Stimulated activated CD4-positive, alpha-beta T cell treated with anti-CD3 and anti-CD28 coated beads, Interleukin-12 subunit alpha, Interleukin-12 subunit beta, amount 100 ng/mL, for 24 hours (primary cell): ENCODE measurements at places on chromosomes 4 and X.

DNA sequence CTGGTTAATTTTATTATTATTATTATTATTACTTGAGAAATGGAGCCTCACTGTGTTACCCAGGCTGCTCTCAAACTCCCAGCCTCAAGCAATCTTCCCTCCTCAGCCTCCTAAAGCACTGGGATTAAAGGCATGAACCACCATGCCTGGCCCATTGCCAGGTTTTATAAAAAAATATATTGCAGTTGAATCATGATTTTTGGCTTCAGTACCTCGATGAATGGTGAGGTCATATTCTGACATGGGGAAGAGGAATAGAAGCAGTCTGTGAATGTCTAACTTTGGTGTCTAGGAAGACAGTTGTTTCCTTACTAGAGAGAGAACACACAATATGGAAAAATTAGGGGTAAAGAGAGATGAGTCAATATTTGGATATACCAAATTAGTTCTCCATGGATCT, 32.0 kb downstream of the CCSER1 start:
- DNase-seq = no peak

DNA sequence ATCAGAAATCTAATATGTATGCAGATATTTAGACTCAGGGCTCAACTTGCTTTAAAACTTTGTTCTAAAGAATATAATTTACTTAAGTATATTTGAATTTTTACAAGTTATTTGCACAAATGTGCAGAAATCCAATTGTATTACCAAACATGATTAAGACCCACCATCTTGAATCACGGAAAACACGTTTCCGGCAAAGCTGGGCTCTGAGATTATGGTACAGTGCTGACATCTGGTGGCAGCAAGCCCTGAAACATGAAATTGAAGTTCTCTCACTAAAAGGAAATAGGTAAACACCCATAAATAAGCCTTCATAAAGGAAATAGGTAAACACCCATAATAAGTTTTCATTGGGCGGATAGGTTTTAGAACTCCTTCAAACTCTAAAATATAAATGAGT, 98.3 kb upstream of the MAOA start:
- peak; percentile 39 for DNase-seq

- no peak for DNase-seq
These were observed 118.8 kb downstream of the ZNF827 start for GRCh38 chr4:145819853-145820181.

GRCh38 chr4:26611885-26612284, 28.0 kb downstream of the TBC1D19 start:
- DNase-seq = no peak

- no peak for DNase-seq
These were observed 75.4 kb upstream of the FAT1 start for GRCh38 chr4:186798951-186799659.

DNA sequence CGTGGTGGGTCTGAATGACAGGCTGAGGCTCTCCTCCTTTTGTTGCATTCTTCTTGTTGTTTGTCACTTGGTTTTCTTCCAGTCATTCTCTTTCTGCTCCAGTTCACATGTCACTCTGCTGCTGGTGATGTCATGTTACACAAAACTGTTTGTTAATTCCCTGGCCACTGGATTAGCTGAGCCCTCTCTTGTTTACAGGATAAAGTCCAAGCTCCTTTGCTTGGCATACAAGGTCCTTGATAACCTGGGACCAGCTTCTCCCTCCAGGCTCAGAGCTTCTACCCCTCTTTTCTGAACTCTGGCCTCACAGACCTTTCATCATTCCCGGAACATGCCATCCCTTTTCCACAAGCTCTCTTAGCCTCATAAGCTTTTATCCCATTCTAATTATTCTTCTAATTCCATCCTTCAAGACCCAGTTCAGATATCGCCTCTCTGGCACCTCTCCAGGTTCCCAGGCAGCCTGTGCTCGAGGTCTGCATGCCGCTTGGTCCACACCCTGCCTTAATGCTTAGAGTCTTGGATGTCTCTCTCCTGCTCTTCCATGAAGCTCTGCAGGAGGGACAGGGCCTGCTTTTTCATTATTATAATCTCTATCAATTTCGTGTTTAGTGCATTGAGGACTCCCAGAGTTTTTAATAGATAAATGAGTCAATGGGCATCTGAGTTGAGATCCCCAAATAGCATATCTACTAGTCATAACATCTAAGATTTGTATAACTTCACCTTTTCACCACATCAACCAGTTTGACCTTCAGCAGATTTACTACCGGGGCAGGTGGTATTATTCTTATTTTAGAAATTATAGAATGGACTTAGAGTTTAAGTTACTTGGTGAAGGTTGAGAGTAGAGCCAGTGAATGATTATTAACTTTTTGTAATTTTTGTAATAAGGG, 98.7 kb downstream of the TMEM131L start:
- no peak for DNase-seq

- DNase-seq = no peak
These were observed 28.5 kb upstream of the FGF5 start for GRCh38 chr4:80237992-80238391.

GRCh38 chr4:104860238-104861123, 286.2 kb upstream of the TET2 start:
- peak; percentile 30 for DNase-seq

GRCh38 chr4:23911675-23912455, 22.0 kb upstream of the PPARGC1A start:
- DNase-seq = no peak

DNA sequence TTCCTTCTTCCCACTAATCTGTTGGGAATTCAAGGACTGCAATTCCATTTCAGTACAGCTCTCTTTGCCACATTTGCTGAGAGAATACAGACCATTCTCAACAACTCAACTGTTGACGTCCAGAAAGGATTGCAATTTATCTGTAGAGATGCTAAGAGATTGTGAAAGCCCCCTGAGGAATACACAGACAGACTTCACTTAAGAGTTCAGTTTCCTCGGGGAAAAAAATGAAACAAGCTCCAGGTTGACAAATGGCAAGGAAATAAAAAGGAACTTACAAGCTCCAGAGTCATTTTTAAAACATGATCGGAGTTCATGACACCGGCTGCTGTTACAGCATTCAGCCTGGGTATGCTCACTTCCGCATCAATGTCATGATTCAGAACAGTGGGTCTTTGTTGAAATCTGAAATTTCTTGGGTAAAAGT, 13.8 kb downstream of the TLR10 start:
- no peak for DNase-seq

DNA sequence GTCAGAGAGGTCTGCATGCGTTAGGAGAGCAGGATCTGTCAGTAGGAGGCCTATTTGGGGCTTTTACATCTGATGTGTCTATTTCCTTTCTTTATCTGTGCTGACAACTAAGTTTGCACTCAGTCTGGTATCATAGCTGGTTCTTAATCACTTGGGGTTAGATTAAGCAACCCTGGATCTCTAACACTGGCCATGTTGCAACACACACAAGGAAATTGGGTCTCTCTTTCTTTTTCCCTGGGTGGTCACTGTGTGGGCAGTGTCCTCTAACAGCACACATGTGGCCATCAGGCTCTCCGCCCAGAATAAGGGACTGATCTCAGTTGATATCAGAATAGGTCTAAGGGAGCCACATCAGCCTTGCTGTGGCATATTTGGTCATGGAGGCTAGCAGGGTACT, 38.9 kb downstream of the IGFBP7 start:
- DNase-seq = no peak

DNA sequence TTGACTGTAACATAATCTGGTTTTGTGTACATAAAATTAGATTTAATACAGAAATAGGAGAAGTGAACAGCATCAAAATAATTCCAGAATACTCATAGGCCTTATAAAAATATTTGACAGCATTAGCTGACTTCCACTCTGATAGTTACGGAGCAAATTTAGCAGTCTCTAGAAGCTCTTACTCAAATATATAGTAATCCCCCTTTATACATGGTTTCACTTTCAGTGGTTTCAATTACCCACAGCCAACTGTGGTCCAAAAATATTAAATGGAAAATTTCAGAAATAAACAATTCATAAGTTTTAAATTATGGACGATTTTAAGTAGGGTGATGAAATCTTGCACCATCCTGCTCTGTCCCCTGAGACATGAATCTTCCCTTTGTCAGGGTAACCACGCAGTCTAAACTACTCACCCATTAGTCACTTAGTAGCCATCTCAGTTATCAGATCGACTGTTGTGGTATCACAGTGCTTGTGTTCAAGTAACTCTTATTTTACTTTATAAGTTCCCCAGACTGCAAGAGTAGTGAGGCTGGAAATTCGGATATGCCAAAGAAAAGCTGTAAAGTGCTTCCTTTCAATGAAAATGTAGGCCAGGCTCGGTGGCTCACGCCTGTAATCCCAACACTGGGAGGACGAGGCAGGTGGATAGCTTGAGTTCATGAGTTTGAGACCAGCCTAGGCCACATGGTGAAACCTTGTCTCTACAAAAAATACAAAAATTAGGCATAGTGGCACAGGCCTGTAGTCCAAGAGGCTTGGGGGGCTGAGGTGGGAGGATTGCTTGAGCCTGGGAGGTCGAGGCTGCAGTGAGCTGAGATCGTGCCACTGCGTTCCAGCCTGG, 17.2 kb upstream of the RTL9 start:
- no peak for DNase-seq

DNA sequence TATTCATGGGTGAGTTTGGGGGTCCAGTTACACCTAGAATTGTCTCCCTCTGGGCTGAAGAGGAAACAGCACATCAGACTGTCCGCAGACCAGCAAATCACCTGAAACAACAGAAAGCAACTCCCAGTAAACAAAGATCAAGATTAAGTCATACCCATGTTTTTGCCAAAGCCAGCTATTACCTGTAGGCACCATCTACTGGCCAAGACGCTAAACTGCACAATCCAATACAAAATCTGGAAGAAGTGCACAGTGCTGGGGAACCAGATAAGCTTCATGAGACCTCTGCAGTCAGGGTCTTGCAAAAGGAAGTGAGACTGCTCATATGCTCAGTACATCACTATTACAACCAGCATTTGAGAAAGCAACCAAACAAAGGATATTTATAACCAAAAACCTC, 157.5 kb upstream of the ITM2A start:
- DNase-seq = no peak

DNA sequence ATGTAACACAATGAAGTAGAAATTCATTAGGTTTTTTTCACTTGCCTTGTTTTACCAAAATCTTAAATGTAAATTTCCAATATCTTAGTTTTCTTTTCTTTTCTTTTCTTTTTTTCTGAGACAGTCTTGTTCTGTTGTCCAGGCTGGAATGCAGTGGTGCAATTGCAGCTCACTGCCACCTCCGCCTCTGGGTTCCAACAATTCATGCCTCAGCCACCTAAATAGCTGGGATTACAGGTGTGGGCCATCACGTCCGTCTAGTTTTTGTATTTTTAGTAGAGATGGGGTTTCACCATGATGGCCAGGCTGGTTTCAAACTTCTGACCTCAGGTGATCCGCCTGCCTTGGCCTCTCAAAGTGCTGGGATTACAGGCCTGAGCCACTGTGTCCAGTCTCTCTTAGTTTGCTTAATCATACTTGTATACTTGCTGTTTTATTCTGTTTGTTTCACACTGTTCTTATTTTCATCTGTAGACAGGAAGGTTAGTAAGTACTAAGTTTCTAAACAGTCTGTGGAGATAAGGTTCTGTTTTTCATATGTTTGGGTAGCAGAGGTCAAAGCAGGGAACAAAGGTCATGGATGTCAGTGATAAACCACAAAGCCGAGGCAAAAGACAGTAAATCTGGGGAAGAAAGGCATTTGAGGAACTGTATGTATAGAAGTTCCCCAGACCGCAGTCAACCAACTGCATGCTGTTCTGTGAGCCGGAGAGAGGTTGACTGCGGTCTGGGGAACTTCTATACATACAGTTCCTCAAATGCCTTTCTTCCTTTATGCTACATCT, 129.1 kb downstream of the CBR4 start:
- no peak for DNase-seq

- DNase-seq = no peak
These were observed 80.1 kb upstream of the UCP1 start for GRCh38 chr4:140648716-140649308.

- DNase-seq = no peak
These were observed 8.8 kb downstream of the TNMD start for GRCh38 chrX:100593581-100593980.

GRCh38 chrX:30957753-30958152, 68.7 kb upstream of the TAB3 start:
- DNase-seq = no peak

GRCh38 chrX:23785580-23785979, 2.6 kb downstream of the SAT1 start:
- DNase-seq = no peak

DNA sequence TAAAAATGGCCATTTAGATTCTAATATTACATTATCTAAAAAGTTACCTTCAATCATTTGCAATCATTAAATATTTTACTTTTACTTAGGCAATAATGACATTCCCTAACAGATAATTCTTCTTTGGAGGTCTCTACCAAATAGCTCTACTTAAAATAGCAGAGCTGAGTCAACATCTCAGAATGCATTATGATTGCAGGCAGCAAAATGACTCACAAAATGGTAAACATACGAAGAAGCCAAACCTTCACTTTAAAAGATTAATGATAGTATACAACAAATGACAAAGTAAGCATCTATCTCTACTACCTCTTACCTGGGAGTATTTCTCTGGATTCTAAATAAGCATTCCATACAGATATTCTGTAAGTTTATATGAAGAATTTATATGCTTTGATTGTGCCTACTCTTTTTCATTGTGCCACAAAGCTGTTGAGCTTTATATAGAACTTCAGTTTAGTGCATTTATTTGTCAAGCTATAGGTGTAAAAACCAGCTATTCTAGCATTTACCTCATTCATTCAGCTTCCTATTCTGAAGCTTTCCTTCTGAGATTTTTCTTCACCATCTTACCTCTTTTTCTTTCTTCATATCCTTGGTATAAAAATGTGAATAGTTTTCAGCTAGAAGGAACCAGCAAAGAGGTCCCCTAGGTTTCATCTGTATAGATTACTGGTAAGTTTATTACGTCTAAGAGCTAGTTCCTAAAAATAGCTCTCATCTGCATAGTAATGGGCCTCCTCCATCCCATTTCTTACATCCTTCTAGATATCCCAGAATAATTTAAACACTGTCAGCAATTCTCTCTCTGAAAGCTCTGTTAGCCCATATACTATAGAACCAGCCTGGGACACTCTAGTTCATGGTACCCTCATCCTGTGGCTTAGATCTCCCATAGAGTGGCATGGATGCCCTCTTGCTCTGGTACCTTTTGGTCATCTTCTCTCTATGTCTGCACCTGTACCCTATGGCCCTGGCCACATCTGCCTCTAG, 17.2 kb upstream of the SPCS3 start:
- no peak for DNase-seq

GRCh38 chr4:35464964-35465528, 779.3 kb downstream of the ARAP2 start:
- DNase-seq = no peak
